ENCODE measurements at places on chromosomes 12 and 14.

DNA sequence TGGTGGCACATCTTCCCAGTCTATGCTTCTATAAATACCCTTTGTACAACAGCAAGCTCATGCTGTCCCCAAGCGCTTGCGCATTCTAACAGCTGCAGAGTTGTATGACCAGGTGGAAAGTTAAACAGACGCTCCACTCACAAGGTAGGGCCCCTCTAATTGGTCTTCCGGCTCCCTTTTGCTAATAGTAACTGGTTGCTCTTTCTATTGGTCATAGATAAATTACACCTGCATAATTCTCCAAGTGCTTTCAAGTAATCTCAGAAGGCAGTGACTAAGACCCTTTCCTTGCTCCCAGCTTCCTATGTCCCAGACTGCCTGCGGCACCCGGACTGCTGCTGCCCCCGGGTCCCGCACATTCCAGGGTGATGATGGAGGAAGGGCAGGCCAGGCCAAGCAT lies 6.1 kb upstream of the TSPAN9 start:
- DNase-seq = no peak

DNA sequence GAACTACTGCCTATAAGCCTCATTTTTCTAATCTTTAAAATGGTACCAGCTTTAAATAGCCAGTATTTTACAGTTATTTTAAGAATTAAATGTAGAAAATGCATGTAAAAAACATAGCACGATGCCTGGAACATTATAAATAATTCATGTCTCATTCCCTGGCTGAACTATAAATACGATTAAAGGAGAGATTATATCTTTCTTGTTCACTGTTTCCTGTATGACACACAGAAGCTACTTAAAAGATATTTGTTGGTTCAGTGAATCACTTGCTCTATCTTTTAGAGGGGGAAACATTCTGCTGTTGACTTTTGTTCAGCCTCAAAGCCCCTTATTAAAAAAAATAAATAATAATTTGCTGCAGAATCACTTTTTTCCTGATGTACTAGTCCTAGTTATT lies 406.9 kb downstream of the LRFN5 start:
- no peak for DNase-seq

- no peak for DNase-seq
Observed at GRCh38 chr12:3122841-3123678, 45.9 kb downstream of the TSPAN9 start.

- DNase-seq = no peak
Observed at GRCh38 chr12:117361347-117361751, at the start of gene NOS1. NOS1 (minus strand) TSS chr12:117361626; CDS start chr12:117331069, 30,557 bp downstream.

GRCh38 chr12:111438481-111438880 lies 32.8 kb downstream of the SH2B3 start:
- peak; percentile 53 for DNase-seq

- DNase-seq = no peak
Observed at GRCh38 chr14:38929416-38929815, 173.6 kb downstream of the SEC23A start.

DNA sequence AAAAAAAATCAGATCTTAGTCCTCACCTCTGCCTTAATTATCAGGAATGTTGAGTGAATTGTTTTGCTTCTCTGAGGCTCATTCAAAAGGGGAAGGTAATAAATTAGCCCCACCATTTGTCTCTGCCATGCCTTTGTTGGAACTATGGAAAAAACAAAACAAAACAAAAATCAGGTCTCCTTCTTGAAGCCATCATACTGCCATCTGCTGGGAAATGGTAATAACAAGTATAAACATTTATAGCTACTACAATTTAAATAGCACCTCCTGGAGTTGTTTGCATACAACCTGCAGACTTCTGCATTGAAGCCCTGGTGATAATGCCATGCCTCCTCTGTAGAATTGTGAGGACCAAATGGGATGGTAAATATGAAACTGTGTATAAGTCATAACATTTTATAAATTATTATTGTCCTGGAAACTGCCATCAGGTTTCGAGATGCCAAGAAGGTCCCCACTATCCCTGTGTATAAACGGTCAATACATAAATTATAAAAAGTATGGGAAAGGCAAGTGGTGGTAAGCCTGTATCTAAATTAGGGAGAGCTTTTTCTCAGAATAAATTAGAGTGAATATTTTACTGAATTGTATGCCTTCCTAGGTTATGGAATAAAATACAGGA lies 87.2 kb upstream of the FGD4 start:
- DNase-seq = no peak

DNA sequence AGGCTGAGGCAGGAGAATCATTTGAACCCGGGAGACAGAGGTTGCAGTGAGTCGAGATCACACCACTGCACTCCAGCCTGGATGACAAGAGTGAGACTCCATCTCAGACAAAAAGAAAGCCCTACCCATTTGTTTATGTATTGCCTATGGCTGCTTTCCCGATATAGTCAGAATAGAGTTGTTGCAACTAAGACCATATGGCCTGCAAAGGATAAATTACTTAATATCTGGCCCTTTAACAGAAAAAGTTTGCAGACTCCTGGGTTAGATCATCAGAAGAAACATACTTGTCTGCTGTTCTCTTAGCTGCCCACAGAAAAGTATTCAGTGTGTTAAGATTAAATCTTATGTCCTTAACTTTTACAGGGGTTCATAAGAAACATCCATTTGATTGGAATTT lies 122.4 kb upstream of the VASH1 start:
- no peak for DNase-seq

- no peak for DNase-seq
Observed at GRCh38 chr12:121574025-121574424, 6.8 kb downstream of the KDM2B start.

GRCh38 chr12:89160716-89161123 lies 191.6 kb downstream of the DUSP6 start:
- DNase-seq = no peak

- no peak for DNase-seq
Observed at GRCh38 chr12:124573839-124574786, 6.7 kb upstream of the NCOR2 start.

DNA sequence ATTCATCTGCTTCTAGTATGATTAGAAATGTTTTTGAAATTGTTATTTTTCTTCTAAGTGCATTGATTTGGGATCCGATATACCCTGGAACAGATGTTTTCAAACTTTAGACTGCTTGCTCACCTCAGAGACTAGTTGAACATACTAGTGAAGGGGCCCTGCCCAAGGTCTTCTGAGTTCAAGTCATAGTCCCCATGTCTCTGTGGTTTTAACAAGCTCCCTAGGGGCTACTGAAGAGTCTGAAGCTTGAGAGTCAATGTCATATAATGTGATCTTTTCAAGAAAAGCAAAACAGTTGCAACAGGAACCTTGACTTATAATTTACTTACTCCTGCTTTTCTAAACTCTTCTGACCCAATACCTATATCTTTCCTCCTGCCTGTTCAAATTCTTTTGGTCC lies 7.5 kb upstream of the UBE2N start:
- no peak for DNase-seq

- DNase-seq = no peak
Observed at GRCh38 chr12:84772281-84772680, 140.3 kb downstream of the SLC6A15 start.

GRCh38 chr12:111427417-111428074 lies 21.8 kb downstream of the SH2B3 start:
- DNase-seq = no peak

GRCh38 chr12:90741611-90742010 lies 213.4 kb downstream of the CCER1 start:
- DNase-seq = no peak

GRCh38 chr14:103391048-103391447 lies 5.8 kb downstream of the MARK3 start:
- no peak for DNase-seq

GRCh38 chr14:39303115-39303514 lies 69.4 kb downstream of the MIA2 start:
- no peak for DNase-seq

GRCh38 chr14:30270200-30271161 lies 288.5 kb upstream of the G2E3 start:
- peak; percentile 0 for DNase-seq

GRCh38 chr12:48012070-48012469 lies 7.8 kb upstream of the COL2A1 start:
- DNase-seq = no peak

DNA sequence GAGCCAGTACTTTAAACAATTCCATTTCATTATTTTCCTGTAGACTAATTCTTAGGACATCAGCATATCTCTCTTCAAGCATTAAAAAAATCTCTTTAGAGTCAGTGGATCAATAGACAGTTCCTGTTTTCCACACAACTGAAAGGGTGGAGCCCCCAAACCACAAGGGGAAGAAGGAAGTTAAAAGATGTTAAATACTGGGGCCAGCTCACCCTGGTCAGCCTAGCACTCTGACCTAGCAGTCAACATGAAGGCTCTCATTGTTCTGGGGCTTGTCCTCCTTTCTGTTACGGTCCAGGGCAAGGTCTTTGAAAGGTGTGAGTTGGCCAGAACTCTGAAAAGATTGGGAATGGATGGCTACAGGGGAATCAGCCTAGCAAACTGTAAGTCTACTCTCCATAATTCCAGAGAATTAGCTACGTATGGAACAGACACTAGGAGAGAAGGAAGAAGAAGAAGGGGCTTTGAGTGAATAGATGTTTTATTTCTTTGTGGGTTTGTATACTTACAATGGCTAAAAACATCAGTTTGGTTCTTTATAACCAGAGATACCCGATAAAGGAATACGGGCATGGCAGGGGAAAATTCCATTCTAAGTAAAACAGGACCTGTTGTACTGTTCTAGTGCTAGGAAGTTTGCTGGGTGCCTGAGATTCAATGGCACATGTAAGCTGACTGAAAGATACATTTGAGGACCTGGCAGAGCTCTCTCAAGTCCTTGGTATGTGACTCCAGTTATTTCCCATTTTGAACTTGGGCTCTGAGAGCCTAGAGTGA lies at the start of gene LYZ:
Gene LYZ (plus strand): TSS at position 220 of the 777 bp plus-strand sequence. CDS start 28 bp downstream, at position 248.
- DNase-seq = no peak

DNA sequence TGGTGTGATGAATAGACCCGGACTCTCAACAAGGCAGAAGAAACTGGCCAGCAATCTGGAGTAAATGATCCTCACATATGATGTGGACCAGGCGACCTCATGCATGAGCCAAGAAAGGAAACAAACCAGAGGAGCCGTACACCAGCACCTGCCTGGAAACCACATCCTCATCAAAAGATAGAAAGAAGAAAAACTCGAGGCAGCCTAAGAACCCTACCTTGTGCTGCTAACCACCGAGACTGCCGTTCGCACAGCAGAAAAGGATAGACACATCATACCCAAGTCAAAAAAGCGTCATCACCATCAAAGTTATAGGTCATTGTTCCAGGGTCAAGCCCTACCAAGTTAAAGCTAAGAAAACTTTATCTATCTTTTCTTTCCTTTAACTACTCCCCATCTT lies 66.7 kb downstream of the RESF1 start:
- no peak for DNase-seq

- no peak for DNase-seq
Observed at GRCh38 chr14:55099756-55100155, 29.3 kb upstream of the LGALS3 start.

- no peak for DNase-seq
Observed at GRCh38 chr14:32512813-32513212, 183.7 kb downstream of the AKAP6 start.

GRCh38 chr14:54346257-54346656 lies 50.5 kb upstream of the CDKN3 start:
- no peak for DNase-seq

DNA sequence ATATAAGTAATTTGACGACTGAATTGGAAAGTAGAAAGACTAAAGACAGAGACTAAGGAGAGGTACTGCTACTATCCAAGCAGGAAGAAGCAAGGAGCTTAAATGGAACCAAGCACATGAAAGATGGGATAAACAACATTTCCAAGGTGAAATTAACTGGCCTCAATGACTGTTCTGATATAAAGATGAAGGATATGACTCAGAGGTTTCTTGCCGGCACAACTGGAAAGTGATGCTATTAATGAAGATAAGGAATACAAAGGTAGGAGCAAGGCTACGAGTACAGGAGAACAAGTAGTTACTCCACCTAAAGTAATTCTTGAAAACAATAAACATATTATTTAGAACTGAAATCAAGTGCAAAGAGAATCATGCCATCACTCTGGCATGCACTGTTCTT lies 6.4 kb downstream of the SNX6 start:
- no peak for DNase-seq

DNA sequence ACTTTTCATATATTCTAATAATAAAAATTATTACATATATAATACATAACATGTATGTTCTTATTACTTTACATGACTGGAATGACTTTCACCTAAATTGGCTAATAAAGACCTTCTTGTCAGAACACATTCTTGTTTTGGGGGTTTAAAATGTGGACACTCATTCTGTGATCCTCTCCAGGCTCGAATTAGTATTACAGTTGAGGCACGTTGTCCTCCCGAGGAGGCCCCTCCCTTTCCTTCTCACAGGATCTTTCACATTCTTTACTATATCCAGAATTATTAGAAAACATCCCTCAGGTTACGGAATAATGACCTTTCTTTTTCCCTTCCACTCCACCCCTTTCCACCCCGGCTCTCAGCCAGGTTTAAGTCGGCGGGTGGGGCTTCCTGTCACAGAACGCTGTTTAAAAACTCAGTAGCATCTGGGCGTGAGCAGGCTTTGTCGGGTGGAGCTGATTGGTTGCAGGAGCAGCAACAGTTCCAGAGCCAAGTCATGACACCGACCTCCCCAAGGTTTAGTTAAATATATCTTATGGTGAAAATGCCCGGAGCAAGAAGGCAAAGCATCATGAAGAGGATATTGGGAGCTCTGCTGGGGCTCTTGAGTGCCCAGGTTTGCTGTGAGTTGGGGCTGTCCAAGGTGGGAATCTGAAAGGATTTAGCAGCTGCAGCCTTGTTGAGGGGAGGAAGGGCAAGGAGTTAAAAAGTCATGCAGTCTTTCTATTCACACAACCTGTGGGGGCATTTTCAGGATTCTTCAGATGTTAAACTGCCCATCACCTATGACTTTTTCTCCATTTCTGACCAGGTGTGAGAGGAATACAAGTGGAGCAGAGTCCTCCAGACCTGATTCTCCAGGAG lies 396.7 kb upstream of the OR4E1 start:
- DNase-seq = no peak

- DNase-seq = no peak
Observed at GRCh38 chr12:130222519-130223218, 60.4 kb downstream of the FZD10 start.

DNA sequence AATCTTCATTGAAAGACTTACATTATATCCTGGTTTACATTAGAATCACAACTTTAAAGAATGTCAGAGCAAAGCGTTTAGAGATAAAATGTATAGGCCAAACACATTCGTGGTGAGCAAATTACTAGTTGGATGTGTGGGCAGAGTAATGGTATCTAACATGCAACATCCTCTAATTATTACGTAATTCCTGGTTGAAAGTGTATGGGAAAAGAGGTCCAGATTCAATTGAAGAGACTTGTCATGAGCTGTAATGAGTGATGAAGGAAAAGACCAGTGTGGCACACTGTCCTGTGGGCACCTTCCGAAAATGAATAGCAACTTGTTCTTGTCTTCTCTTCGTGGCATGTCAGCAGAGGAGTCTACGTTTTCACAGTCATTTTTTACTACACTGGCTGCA lies 192.8 kb downstream of the LRIG3 start:
- DNase-seq = no peak
